ENCODE measurements at places on chromosomes 5 and 9. TPM values are rescaled to one million over a fixed set of nuclear protein-coding genes. Genes with fewer than 3 reads are reported as not detected.

Gene WNK2
- polyA plus RNA-seq = 28.5 TPM

Gene SPRY4
- polyA plus RNA-seq = 30.1 TPM

Gene MTMR12
- 38.4 TPM for polyA plus RNA-seq

Gene IGFBPL1
- 1.9 TPM for polyA plus RNA-seq
